Activated naive CD4-positive, alpha-beta T cell treated with anti-CD3 and anti-CD28 coated beads, Interleukin-2, amount 50 U/mL, for 16 hours (primary cell): ENCODE measurements at places on chromosomes 7 and 10.

- no peak for DNase-seq
These were observed 41.0 kb upstream of the WASL start for GRCh38 chr7:123789817-123790216.

DNA sequence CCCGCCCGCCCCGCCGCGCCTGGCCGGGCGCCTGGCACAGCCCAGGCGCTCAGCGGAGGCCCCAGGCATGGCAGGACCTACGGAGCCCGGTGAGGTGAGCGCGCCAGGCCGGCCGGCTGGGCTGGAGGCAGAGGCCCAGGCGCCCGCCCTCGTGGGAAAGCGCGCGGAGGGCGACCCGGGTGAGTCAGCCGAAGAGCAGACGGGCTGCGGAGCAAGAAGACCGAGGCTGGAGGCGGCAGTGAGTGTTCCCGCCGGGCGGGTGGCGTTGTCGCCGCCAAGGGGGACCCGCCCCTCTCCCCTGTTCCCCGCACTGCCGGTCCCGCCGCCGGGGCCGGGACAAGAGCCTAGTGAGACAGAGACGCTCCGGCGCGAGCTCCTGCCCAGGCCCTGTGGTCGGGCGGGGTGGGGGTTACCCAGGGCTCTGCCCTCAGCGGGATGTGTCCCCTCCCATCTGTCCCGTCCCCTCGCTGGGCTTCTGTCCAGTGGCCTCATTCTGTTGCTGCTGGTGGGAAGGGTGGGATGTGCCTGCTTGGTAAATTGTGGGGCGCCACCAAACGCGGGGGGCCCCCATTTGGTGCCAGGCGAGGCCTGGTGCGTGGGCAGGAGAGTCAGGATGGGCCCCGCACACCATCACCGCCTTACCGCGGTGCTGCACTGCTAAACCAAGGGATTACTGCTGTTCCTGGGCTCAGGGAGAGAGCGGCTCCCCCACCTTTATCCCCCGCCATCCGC, 17.0 kb upstream of the NODAL start:
- peak; percentile 62 for DNase-seq

DNA sequence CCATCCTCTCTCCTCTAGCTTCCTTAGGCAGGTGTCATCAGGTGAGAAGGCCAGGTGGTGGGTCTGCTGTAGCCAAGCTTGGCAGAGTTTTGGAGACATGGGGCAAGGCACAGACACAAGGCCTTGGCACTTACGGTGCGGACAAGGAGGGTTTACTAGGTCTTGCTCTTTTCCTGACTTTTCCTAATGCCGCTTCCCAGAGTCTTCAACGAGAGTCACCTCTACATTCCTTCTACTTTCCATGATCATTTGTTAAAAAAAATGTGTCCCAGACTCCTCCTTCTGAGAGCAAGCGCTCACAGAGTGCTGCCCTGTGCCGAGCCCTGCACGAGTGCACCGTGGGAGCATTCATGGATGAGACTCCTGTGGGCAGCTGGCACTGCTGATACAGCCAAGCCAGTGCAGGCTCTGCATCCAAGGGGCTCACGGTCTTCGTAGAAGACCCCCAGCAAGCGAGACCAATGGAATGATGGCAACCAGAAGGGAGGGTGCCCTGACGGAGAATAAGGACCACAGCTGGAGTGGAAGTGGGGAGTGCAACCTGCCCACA, 243.0 kb upstream of the MKI67 start:
- no peak for DNase-seq

GRCh38 chr7:1505731-1506550, 1.8 kb upstream of the INTS1 start:
- no peak for DNase-seq

- no peak for DNase-seq
These were observed 250.6 kb upstream of the PPP2R2D start for GRCh38 chr10:131650169-131650705.

GRCh38 chr7:81244224-81244623, 325.4 kb upstream of the SEMA3C start:
- DNase-seq, result no peak

GRCh38 chr10:79090134-79090803, 21.5 kb downstream of the ZMIZ1 start:
- no peak for DNase-seq

- DNase-seq, result peak; percentile 83
These were observed 120.1 kb upstream of the ACBD5 start for GRCh38 chr10:27360581-27361172.

- no peak for DNase-seq
These were observed 69.4 kb downstream of the CCSER2 start for GRCh38 chr10:84397735-84398144.
